ENCODE measurements at places on chromosomes 13 and 19.

DNA sequence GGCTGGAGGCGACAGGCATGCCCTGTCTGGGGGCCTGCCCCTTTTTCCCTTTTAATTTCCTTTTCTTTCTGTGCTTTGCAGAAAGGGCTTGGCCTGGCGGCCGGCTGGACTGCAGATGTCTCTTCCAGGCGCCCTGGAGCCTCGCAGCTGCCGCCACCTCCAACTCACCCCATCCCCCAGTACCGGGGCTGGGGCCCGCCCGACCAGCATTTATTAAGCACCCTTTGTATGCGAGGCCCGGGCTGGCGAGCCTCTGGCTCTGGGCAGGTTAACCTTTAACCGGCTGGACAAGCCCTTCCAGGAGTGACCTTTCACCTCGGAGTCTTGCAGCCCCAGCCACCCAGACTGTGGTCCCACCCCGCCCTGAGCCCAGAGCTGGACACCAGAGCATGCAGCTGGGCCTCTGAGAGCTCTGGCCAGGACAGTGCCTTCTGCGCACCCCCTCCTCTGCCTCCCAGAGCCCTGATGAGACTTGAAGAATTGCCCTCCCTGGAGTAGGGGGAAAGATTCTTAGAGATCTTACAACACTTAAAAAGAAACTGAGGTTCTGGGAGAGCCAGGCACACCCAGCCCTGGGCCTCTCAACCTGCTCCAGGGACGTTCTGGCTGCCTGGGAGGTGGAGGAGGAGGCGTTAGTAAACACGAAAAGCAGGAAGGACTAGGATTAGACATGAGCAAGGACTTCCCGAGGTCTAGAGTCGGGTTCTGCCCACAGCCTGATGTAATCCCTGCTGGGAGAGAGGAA is 1.1 kb upstream of the NR2F6 start:
- no peak for DNase-seq

DNA sequence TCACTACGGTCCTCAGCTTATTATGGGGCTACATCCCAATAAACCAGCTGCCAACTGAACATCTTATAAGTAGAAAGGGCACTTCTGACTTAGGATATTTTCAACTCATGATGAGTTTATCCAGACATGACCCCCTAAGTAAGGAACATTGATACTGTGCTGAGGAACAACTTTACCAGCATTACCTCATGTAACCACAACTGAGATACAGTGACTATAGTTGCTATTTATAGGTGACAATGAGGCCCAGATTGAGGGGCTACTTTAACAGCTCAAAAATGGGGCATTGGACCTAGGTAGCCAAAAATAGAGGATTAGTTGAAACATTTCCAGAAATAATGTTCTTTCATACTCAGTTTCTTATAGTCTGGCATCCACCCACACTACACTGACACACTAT is 26.8 kb downstream of the SKA3 start:
- DNase-seq, result no peak

DNA sequence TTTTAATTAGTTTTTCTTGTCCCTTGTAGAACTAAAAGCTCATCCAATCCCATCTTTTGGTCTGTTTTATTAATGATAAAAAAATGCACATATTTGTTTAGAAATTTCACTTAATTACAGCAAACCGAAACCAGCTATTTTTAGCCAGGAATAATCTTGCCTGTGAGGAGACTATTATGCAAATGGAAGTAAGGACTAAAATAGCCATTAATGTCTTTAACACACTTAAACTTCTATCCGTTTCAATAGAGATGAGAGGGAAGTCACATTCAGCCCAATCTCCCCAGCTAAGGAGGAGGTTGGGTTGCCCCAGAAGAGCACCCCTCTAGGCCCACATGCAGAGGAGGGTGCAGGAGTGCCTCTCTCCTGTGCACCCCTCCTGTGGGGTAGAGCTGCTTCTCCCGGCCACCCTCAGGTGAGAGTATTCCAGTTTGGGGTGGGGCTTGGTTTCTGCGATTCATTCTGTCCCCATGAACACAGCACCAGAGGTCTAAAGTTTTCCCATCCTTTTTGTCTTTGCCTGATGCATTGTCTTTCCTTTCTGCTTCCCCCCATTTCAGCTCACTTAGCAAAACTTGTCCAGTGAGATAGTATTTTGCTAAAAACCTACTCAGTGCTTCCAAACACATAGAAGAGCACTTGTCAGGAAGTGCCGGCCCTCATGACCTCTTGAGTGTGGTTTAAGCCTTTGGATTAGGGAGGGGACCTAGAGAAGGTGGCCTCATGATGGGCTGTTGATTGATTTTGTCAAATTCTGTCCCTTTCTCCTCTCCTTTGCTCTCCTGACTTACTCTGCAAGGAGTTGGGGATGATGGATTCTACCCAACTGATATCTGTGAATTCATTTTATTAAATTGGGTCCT is 28.2 kb downstream of the FGF9 start:
- no peak for DNase-seq

- DNase-seq, result no peak
Measured at GRCh38 chr19:14004619-14005348, 1.3 kb downstream of the RFX1 start.

GRCh38 chr19:1406774-1407527 is 435 bp upstream of the DAZAP1 start:
- peak; percentile 99 for DNase-seq

DNA sequence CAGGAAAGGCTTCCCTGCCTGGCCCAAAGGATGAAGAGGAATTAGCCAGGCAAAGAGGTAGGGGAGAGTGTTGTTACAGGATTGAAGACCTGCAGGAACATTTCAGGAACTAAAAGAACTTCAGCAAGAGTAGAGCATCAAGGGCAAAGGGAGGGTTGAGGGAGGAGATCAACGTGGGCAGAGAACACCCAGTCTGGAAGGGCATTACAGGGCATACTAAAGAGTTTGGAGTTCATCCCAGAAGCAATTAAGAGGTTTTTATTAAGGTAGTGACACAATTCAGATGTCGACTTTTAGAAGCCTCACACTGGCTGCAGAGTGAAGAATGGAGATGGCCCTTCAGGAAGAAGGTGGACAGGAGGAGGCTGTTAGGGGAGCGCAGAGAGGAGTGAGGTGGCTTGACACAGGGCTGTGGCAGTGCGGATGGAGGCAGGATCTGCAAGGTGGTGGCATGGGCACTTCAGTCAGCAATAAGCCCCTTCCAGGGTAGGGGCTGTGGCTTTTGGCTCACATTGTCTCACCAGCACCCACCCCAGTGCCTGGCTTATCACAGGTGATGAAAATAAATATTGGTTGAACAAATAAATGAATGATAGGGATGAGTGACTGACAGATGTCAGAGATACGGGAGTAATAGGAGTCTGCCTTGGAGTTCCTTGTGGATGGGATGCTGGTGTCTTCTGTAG is 24.9 kb downstream of the TEX26 start:
- DNase-seq, result no peak

DNA sequence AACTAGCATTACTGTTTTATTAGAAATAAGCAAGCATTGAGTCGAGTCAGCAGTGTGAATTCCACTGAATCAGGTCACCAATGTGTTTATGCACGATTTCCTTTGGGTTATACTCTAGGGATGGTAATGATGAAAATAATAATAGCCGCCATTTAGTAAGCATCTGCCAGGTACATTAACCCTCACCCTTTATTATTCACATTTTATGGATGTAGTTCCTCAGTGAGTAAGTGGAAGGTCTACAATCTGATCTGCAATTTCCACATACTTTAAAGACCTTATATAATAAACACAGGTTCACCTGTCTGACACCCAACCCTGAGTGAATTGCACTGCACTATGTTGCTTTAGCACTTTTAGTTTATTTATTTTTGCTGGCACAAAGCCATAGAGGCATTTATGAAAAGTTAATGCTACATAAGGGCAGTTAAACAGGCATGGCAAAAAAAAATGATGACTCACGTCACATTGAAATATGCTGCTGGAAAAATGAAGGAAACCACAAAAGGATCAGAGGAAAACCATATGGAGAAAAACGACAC is 122.4 kb downstream of the TRPC4 start:
- no peak for DNase-seq

DNA sequence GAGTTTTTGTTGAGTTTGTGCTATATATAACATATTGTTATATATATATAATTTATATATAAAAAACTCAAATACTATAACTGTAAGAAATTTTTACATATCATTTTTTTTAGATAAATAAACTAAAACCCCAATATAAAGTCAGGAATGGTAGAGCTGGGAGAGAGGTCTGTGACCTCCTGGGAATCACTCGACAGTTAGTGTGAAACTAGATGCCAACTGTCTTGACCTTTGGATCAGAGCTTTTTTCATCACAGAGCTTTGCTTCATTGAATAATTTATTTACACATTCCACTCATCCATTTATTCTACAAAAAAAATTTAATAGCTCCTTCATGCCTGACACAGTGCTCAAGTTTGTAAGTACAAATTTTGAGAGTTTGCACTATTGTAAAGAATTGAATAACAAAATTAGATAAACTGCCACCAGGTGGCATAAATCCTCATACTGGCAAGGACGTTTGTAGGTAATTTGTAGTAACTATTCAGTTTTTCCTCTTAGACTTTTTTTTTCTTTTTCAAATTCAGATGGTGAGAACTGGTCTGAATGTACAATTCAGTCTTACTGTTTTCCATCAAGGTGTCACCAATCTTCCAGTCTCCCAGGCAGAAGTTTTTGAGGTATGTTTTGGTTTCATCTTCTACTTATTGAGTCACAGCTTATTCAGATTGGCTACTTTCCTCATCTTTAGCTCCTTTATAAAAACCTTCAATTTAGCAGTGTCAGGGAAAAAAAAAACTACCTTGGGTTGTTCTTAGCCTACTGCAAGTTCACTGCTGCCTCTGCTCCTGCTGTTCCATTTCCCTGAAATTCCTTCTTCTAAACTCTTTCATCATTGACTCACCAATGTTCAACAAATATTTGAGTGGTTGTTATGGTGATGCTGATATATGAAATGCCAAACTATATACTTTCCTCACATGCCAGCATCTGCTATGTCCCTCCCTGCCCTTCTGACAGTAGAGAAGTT is 28.7 kb downstream of the LACC1 start:
- DNase-seq, result no peak

- DNase-seq, result no peak
Measured at GRCh38 chr19:3492131-3492839, 8.2 kb downstream of the DOHH start.

DNA sequence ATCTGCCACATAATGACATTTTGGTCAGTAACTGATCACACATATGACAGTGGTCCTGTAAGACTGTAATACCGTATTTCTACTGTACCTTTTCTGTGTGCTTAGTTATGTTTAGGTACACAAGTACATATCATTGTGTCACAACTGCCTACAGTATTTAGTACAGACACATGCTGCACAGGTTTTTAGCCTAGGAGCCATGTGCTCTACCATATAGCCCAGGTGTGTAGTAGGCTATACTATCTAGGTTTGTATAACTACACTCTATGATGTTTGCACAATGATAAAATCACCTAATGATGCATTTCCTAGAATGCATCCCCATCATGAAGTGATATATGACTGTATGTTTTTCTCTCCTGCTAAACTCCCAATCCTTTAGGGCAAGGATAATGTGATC is 61.2 kb upstream of the MIR17HG start:
- no peak for DNase-seq

DNA sequence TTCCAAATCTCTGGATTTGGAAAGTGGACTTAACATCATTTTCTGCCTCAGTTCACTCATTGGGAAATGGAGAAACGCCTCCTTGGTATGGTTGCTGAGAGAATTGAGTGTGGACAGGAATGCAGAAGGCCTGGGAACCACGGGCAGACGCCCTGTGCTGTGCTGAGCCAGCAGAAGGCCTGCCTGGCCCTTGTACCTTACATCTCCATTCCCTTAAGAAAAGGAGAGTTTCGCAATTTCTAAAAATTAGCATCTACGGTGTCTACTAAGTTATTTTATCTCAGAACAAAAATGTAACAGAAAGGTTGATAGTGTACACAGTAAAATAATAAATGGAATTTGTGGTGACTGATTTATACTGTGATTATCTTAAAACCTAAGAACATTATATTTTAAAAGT is 78.7 kb downstream of the IPO5 start:
- DNase-seq, result no peak

DNA sequence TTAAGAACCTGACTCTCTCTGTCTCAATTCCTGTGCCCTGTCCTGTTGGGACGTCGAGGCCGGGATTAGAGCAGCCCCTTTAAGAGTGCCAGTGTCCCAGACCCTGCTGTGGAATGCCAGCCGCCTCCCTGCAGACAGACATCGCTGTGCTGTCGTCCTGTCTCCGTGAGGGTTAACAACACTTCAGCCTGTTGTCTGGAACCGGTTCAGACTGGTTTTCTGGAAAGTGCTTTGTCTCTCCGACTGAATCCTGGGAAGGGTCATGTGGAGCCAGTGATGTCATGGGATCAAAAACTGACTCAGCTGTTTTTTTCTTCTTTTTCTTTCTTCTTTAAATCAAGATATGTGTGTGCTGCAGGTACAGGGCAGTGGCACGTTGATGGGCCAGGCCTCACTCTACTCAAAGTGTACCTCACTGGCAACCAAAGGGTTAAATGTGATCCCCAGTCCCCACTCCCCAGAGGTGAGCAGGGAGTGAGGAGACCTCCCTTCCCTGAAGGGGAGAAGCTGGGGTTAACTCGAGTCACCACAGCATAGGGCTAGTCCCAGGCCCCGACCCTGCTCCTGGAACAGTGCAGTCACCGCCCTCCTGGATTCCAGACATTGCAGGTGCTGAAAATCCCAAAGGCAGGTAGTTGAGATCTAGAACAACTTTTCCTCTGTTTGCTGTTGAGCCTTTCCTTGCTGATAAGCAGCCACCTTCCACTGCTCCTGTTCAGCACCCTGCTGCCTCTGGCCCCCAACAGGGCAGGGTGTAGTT is 50.8 kb downstream of the TSSK6 start:
- DNase-seq, result no peak

DNA sequence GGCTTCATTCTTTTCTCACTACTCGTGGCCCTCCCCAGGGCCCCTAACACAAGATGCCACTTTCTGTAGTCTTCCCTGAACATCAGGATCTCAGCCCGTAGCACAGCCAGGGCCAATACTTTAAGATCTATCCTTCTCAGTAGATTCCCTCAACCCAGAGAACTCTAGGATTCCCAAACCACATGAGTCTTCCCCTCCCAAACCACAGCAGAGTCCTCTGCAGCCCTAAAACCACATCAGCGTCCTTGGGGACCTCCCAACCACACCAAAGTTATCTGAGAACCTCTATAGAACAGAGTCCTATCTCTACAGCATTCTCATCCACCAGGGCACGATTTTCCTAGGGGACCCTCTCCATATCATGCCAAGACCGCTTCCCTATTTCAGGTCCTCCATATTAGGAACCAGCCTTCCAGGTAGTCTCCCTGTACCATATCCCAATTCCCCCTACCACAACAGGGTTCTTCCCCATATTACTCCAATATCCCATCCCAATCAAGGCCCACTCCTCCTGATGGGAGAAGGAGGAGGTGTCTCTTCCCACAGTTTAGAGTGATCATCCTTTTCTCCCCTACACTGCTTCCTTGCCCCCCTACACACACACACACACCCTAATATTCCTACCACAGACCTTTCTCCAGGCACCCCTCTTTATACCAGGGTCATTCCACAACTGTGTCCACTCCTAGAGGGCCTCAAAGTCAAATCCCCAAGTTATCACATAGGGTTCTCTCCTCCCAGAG is 1.4 kb downstream of the DYRK1B start:
- no peak for DNase-seq

- no peak for DNase-seq
Measured at GRCh38 chr13:49657241-49657641, 28.9 kb downstream of the ARL11 start.

- no peak for DNase-seq
Measured at GRCh38 chr19:20243629-20244028, 76.6 kb downstream of the ZNF486 start.

- no peak for DNase-seq
Measured at GRCh38 chr13:36673352-36673751, 468 bp upstream of the SERTM1 start.

GRCh38 chr13:52127783-52128702 is 830 bp downstream of the NEK5 start:
- peak; percentile 72 for DNase-seq

Data from activated naive CD4-positive, alpha-beta T cell treated with anti-CD3 and anti-CD28 coated beads, Interleukin-2, amount 10 ng/mL, durations not matched to agents 7 days and 5 days (primary cell).